GOT3 (cell line): ENCODE measurements at places on chromosomes 11 and 22.

- DNase-seq: no peak
Measured at GRCh38 chr11:69825037-69825834, 6.0 kb upstream of the FGF3 start.

DNA sequence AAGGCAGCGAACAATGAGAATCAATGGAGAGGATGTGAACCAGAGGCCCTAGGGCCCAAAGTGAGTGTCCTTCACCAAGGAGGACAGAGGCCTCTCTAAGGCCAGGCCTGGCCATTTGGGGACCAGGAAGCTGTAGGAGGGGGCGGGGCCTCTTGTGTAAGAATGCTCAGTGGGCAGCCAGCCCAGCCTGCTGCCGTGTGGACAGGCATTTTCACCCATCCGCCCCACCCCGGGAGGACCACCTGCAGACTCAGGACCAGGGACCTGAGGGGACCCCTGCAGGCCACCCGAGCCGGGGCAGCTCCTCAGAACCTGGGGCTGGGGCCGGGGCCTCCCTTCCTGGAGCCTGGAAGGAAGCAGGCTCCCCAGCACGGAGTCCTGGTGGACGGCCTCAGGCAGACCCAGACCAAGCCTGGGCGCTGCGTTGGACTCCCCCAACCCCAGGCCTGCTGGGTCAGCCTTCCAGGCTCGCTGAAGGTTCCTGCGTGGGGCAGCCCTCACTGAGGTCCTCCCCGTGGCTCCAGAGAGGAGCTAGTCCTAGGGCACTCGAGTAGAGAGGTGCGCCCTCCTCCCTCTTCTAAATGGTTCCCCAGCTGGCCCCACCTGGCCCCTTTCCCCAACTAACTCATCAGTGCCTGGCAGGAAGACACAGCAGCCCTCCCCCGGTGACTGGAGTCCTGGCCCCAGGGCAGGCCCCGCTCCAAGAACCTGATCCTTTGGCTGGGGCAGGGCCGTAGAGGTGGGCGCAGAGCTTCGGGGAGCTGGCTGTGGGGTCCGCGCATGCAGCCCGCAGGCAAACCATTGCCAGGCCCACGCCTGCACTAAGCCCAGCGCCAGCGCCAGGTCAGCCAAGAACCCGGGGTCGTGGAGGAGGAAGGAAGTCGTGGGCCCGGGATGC lies 1.5 kb upstream of the TRABD start:
- no peak for DNase-seq

- DNase-seq: no peak
Measured at GRCh38 chr11:131688048-131688693, 317.8 kb downstream of the NTM start.

- DNase-seq: no peak
Measured at GRCh38 chr22:46259374-46259773, 3.8 kb downstream of the PKDREJ start.

- no peak for DNase-seq
Measured at GRCh38 chr22:28791841-28792490, 8.4 kb downstream of the XBP1 start.
